ENCODE measurements at places on chromosomes 6 and 20.

DNA sequence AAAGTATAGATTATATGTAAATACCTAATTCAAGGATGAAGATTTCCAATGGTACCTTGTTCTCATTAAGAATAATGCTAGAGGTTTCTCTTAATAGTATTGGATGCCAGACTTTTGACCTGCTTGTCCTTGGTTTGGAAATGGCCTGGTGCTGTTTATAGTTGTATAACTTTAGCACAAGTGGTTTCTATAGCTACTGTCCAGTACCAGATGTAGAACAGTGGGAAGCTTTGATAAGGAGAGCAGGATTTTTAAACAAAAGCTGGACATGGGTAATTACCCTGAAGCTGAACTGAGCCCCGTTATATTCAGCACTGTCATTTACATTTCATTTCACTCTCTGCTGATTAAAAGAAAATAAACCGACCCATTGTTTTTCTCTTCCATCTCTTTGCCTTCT is 43.7 kb downstream of the TRMT11 start:
- no peak for DNase-seq

- DNase-seq, result no peak
These were observed 9.4 kb upstream of the OCSTAMP start for GRCh38 chr20:46559685-46560440.

DNA sequence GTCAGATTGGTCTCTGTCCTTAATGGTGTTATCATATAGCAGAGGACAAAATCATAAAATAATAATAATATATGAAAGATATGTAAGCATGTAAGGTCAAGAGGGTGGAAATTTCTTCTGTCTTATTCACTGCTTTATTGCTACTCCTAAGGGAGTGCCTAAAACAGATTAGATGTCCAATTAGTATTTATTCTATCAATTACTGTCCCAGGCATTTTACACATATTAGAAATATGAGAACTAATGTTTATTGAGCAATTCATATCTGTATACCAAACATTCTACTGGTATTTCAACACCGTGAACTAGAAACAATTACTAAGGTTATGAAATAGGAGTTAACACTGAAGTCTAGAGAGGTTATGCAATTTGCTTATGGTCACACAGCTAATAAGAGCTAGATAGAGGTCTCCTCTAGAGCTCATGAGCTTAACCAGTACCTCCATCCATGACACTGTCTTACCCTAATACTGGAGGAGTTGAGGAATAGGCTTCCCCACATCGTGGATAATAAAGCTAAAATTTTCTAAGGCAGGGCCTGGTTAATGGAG is 302.3 kb downstream of the PLCB1 start:
- DNase-seq, result no peak

GRCh38 chr6:139050770-139051313 is 22.3 kb downstream of the ABRACL start:
- no peak for DNase-seq

GRCh38 chr6:22102671-22103070 is 194.2 kb downstream of the PRL start:
- DNase-seq, result no peak

DNA sequence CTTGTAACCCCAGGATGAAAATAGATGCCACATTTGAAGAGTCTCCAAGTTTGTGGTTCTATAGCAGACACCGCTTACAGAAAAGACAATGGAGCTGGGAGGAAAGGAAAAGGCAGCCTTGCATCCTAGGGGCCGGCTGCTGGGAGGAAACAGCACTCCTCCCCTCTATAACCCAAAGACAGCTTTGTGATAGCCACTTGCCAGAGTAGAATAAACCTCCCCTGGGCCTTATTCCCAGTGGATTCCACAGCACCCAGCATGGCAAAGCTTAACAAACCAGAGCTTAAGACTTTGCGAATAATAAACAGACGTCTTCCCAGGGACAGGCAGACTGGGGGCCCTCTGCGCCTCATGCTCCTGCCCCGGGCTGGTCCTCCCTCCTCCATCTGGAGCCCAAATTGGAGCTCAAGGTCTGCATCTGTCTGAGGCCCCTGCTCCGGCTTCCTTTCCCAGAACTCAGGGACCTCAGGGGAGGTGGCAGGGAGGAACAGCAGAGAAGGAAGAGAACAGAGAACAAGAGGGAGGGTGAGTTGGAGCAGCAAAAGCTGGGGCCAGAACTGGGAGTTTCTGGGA is 8.8 kb upstream of the TAF8 start:
- peak; percentile 59 for DNase-seq

DNA sequence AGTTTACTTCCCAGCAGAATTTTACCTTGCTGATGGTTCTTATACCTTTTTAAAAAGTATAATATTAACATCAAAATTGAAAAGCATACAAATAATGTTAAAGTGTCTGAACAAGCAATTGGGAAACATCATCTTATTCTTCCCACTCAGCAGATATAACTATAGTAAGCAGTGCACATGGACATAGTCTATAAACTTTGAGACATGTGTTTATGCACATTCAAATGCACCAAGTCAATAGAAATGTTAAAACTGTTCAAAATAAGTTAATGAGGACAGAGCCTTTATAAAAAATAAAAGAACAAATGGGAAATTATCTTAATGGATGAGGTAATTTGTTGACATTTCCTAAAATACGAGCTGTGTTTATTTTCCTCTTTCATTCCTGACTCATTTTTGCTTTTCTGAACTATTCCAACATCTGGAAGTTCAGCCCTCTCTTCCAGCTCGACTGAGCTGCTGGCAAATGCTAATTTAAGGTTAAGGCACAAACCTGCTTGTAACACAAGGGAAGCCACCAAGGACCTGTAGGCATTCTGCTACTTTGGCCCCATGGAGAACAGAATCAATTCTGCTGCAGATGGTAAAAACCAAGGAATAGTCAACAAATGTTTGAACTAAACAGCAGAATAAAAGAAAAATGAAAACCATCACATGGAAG is 110.3 kb upstream of the MAP3K4 start:
- no peak for DNase-seq

DNA sequence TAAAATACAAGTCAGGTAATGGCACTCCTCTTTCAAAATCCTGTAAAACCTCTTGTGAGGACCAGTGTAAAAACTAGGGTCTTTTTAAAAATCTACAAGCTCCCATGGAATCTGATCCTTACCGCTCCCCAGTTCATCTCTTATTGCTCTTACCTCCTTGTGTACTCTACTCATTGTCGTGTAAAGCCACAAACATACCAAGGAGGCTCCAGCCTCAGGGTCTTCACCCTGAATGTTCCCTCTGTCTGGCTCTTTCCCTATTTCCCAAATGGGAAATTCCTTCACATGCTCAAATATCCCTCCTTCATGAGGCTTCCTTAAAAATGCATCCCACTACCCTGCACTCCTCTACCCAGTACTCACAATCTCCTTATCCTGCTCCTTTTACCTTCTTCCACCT is 67.1 kb downstream of the TASP1 start:
- no peak for DNase-seq

- peak; percentile 37 for DNase-seq
These were observed 687 bp downstream of the SLC35A1 start for GRCh38 chr6:87473419-87473903.

- DNase-seq, result no peak
These were observed 83.4 kb downstream of the TXNDC5 start for GRCh38 chr6:7827142-7827541.

DNA sequence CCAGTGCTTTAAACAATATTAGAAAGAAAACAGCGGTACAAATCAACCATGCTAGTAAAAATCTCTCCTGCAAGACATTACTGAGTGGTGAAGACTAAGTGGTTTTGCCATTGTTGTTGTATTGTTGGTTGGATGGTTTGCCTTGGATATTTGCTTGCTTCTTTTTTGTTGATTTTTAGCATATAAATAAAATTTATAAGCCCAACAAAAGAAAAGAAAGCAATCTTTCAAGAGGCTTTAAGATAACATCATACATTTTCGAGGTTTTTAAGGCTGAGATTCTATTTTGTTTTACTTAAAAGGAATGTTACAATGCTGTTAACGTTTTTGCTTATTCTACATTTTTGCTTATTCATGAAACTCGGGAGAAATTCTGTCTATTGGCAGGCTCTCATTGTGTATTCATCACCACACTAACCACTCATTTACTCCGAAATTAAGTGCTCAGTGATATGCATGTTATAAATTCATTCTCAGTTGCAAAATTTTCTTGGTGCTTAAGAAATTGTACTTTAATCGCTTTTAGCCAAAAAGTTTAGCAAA is 139.1 kb downstream of the LAMA2 start:
- DNase-seq, result no peak

- no peak for DNase-seq
These were observed 87.4 kb downstream of the GPR63 start for GRCh38 chr6:96749891-96750290.

- DNase-seq, result no peak
These were observed 490 bp downstream of the MMUT start for GRCh38 chr6:49462599-49462926.

- DNase-seq, result peak; percentile 45
These were observed 365.2 kb downstream of the SYNE1 start for GRCh38 chr6:152271776-152272464.

DNA sequence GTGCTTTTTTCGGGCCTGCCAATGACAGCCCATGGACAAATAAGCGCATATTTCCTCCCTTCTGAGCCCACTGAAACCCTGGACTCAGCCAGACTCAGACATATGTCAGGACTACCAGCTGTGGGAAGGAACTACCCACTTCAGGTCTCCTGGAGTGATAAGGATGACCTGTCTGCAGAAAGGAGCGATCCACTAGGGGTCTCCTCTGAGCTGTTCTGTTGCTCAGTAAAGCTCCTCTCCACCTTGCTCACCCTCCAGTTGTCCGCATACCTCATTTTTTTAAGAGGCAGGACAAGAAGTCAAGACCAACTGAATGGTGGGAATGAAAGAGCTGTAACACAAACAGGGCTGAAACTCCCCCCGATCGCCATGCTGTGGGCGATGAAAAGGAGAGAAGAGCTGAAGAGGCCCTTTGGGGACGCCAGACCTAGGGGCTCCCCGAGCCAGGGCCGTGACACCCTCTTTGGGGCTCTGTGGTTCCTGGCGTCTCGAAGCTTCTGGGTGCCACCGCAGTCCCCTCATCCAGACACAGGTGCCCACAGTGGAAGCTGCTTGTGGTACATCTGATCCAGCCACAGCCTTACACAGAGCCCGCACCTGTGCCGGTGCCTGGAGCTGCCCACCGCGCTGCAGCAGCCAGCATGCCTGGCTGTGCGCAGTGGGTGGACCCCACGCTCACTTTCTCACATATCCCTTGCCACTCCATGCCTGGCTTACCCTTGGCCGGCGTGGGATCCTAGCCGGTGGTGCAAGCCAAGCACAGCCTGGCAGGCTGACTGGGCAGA is 68.8 kb downstream of the EYS start:
- DNase-seq, result no peak

GRCh38 chr20:57801581-57801980 is 91.8 kb upstream of the PMEPA1 start:
- DNase-seq, result no peak

GRCh38 chr20:45450097-45450818 is 19.3 kb upstream of the WFDC2 start:
- peak; percentile 6 for DNase-seq

DNA sequence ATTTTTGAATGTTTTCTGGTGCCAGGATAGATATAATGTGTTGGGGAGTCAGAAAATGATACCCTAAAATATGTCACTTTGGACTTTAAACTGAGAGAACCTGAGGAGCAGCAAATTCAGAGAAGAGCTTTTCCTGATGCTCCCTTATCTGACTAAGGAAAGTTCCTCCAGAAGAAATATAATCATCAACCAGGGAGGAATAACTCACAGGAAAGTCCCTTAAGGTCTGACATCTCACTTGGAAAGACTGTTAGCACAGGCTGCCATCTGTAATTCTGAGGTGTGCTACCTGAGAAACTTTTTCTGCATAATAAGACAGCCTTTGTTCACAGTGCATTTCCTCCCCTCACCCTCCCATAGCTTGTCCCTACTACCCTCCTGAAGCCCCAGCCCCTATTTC is 218.6 kb downstream of the SYNE1 start:
- no peak for DNase-seq

DNA sequence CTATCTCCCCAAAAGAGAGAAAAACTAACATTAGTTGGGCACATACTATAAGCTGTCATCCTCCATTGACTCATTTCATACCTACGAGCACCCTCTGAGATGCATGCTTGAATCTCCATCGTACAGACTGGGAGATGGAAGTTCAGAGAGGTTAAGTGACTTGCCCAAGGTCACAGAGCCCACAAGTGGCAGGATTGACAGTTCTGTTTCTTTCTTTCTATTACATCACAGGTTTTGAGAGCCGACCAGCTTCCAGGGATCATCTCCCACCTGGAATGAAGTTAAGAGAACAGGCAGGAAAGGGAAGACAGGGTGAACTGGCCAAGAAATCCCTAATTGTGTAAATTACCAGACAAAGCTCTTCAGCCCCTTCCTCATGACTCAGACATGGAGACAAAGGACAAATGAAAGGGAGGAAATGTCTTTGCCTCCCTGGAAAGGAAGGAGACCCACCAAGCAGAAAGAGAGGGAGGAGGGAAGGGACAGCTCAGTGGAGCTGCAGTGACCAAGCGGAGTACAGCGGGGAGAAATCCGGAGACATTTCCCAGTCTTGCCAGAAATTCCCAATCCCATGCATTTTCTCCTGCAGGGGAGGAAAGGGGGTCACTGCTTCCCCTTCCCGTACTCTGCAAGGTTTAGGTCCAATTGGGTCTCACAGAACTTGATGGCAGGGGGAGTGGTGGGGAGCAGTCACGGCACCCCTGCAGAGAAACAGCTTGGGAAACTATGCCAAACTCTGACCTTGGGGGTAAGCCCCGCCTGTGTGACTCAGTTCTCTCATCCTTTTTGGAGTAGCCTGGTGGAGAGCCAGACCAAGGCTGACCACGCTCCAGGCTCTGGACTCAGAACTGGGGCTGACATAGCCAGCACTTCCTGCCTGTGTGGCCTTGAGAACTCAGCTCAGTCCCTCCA is 154.3 kb downstream of the ANKRD60 start:
- DNase-seq, result no peak

DNA sequence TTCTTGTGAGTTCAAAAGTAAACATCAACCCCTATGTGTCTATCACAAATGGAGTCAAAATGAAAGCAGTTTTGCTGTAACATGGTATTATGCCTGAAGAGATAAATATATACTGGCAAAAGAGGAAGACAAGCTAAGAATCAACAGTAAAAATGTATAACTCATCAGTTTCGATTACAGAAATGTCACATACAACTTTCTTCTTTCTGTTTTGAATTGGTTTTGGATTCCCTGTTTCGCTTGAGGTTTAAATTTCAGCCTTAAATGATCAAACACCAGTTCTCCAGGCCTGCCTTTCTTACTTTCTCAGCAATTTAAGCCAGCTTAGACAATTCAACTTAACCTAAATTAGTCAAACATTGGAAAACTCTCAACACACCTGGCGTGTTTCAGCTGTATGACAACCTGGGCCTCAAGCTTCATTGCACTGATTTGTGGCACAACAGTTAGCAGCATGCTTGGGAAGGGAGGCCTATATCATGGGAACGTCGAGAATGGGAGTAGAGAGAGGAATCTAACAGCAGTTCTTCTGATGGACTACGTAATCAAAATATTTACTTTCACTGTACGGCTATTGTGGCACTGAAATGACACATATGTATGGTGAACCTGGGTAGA is 51.9 kb upstream of the MARCKS start:
- DNase-seq, result no peak

- no peak for DNase-seq
These were observed 275.8 kb upstream of the RUNX2 start for GRCh38 chr6:45052325-45052724.

- DNase-seq, result no peak
These were observed 233.7 kb upstream of the SPTLC3 start for GRCh38 chr20:12775041-12775440.
